ENCODE measurements at places on chromosomes 2 and 18.
A peak's percentile ranks its signal among the peaks of the same experiment; 100 is the strongest.

DNA sequence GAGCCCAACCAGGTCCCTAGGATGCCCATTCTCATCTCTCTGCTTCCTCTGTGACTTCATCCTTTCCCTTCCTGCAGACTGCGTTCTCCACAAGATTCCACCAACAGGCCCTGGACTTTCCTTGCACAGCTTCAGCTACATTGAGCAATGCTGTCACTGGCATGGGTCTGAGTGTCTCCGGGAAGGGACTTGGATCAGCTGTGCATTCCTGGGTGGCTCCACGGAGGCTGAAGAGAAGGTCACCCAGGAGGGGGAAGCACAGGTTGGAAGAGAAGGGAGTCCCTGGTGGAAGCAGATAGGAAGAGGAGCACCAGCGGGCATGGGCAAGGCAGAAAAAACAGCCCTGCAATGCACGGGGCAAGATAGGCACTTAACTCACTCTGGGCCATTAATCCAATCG lies 140.5 kb downstream of the UXS1 start:
- no peak for DNase-seq

DNA sequence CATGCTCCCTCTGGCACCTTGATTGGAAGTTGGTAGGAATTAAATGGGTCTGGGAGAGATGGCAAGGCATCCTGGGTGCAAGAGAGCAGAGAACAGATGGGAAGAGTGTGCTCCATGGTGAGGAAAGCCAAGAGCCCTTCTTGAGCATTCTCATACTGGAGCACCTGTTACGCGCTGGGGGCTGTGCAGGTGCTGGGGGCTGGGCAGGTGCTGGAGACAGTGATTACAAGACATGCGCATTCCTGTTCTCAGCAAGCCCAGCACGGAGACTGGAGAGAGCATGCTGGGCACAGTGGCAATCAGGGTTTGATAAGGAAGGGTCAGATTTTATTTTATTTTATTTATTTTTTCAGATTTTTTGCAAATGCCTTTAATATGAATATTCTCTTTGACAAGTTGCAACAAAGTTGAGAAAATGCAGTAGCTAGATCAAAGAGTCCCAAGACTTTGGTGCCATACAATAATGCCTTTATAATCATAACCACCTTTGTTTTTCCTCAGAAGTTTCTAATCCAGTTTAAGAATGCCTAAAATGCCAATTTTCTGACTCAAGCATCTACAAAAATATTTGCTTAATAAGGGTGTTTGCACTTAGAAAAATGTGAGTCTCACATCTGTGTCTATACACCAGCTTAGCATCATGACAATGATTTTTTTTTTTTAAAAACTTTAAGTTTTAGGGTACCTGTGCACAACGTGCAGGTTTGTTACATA lies 193.3 kb downstream of the RNF152 start:
- no peak for DNase-seq

GRCh38 chr2:28247290-28247689 lies 145.4 kb upstream of the FOSL2 start:
- no peak for DNase-seq

DNA sequence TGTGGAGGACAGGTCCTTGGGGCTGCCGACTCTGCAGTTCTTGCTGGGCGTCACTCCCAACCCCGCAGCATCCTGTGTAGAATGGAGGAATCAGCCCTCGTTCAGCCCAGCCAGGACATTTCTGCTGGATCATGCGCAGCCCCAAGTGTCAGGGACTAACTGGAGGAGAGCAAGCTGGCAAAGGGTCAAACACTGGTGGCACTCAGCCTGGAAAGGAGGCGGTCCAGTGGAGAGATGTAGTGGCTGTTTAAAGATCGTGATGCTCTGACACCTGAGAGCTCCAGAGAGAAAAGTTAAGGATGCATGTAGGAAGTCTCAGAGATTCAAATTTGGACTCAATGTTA lies 63.6 kb upstream of the SH3RF3 start:
- DNase-seq, result no peak

DNA sequence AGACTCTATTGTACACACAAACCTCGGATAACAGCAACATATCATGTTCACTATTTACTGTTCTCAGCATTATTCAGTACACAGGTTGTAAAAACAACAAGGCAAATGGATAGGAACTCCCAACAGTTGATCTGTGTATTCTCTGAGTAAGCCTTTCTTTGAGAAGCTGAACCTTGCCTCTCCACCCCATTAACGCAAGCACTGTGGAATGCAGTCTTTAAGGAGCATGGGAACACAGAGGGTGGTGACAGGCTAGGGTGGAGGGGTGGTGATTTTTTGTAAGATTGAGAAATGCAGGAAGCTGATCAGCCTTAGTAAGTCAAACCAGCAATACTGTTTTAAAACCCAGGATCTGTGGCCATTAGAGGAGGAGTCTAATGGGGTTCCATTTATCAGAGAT lies 19.6 kb upstream of the SERPINB11 start:
- DNase-seq, result no peak

DNA sequence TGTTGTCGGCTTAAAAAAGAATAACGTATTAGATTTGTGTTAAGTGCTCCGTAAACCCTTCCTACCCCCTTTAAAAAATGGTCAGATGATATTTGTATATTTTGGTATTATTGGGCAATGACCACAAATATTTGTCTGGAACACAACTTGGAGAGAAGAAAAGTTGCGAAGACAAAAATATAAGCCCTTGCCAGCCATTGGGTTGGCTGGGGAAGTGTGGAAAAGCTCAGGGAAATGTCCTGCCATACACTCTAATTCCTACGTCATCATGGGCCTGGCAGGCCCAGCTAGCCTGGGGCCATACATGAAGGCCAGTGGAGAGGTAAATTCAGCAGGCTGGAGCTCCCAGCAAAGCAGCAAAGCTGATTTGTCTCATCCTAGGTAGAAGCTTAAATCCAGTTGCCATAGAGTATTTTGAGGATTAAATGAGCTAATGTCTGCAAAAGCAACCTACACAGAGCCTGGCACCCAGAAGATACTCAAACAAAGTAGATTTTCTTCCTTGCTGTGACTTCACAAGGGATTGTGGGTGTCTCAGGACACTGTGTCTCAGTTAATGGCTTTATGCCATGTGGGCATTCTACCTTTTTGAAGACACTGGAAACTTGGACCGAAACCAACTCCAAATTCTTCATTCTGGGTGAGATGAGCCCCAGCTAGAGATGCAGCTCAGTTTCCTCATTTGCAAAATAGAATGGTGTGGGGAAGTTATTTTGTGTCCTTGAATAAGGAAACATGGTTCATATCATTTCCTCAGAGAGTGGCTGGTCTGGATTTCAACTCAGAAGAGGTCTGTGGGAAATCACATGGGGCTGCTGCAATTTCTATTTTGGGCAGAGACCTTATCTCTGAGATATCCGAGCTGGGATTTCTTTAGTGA lies 87.9 kb upstream of the MAP4K3 start:
- DNase-seq, result no peak

- no peak for DNase-seq
These were observed 26.7 kb downstream of the PTPN2 start for GRCh38 chr18:12857215-12857905.

DNA sequence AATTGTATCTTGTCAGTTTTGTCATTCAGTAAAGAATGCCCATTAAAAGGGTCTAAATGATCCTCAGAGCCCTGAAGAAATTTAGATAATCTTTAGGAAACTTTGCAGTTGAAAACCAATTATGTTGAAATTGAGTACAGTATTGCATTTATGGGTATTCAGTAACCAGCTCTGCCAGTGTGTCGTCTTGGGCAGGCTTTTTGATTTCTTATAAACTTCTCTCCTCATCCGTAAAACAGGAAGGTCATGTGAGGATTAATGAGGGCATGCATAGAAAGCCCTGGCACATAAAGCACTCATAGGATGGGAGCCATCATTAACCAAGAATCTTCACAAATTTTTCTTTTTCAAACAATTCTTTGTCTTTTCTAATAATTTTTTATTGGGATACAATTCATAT lies 14.8 kb downstream of the PNO1 start:
- no peak for DNase-seq

DNA sequence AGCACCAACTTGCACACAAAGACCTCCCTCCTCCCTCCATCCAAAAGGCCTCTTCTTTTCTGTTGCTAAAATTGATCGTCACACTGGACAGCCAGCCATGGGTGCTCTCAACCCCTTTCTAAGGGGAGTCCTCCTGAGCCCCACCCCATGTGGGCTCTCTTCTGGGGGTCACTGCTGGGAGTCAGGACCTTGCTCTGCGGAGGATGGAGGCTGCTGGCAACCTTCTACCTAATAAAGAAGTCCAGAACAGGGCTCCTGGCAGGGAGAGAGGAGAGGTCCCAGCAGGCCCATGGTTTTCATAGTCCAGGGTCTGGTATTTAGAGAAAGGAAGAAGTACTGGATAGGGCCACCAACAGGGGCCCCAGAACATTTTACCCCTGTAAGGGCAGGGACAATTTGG lies 67.6 kb upstream of the OTOS start:
- DNase-seq, result no peak

GRCh38 chr2:200477667-200478131 lies 32.2 kb downstream of the KCTD18 start:
- DNase-seq, result no peak

GRCh38 chr18:1452821-1453220 lies 548.1 kb downstream of the ADCYAP1 start:
- no peak for DNase-seq

DNA sequence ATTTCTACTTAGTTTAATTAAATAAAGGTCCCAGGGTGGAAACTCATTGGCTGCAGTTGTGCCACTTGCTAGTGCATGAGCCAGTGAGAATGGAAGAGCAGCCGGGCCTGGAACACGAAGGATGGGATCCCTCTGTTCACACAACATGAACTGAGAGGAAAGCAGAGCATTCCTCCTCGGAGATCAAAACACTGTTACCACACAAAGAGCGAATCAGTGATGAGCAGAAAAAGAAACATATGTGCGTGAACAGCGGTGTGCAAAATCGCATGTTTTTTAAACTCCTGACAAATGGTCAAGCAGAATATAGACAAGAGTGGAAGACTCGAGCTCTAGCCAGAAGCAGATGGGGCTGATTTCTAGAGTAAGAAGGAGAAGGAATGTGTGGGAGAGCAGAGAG lies 28.4 kb upstream of the ANKRD44 start:
- DNase-seq, result no peak

DNA sequence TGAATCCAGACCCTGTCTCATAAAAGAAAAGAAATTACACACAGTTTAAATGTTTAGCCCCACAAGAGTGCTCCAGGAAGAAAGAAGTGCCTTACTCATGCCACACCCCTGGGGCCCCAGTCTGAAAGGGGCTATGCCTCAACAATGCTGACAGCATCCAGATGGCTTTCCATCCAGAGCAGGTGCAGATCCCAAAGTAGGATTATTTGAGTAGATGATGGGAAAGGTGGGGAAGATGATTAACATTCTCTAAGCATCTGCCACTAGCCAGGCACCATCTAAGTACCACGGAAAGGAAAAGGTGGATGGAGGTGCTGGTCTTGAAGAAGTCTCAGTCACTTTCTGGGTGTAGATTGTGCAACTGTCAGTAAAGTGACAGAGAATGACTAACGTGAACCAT lies 16.3 kb downstream of the DPYSL5 start:
- no peak for DNase-seq

DNA sequence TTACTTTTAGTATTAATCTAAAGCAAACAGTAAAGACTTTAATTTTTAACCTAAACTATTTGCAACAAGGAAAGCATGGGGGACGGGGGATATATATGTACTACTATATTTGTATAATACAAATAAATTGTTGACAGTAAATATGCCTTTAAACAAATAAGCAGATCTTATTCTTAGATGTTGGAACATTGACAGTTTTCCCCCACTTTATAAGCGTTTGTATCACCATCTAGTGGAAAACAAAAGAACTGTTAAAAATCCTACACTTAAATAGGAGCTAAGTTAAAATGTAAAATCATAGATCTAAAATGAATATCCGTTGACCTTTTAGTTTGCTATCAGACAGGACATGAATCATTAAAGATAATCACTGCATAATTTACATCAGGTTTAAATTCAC lies 50.0 kb downstream of the RBBP8 start:
- peak; percentile 3 for DNase-seq

GRCh38 chr2:241216211-241216761 lies 27.8 kb downstream of the ANO7 start:
- no peak for DNase-seq

- DNase-seq, result no peak
These were observed 137.7 kb downstream of the CCBE1 start for GRCh38 chr18:59559528-59559927.

DNA sequence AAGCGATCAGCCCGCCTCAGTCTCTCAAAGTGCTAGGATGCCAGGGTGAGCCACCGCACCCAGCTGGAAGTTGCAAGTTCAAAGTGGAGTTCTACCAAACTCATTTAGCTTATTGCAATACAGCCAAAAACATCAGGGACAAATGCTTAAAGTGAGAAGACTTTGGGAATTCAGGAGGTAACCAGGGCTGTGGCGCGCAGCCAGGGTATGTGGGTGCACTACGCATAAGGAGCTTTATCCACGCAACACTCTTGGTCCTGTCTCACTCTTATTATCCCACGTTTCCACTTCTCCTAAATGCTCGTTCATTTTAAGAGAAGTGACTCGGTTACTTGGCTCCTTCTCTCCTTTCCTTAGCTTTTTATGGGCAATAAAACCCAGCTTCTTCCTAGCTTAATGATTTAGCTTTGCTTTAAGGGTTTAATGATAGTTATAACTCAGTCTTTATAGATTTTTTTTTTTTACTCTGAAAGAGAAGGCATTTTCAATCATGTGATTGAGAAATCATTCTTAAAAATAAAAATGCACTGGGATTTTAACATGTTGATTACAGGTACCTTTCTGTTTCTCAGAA lies 199.8 kb downstream of the KCNE4 start:
- DNase-seq, result no peak

- no peak for DNase-seq
These were observed 55.7 kb upstream of the ITM2C start for GRCh38 chr2:230809015-230809414.

DNA sequence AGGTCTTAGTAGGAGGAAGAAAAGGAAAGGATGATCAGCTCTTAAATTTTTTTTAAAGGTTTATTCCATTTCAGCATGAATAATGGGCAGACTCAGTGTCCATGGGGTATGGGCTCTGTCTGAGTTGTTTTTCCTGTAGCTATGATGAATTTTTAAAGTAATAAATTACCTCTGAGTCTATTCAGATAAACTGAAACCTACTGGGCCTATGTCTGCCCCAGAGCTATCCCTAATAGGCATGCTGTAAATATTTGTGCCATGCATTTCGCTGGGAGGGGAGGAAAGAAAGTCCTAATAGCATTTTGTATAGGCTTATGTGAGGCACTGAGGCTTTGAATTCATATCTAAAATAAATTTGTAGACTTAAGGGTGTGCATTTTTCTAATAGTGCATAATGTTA lies 210.4 kb upstream of the BOD1L2 start:
- no peak for DNase-seq

GRCh38 chr18:35267809-35268208 lies 22.2 kb downstream of the ZSCAN30 start:
- DNase-seq, result no peak

- no peak for DNase-seq
These were observed 17.8 kb downstream of the CEP68 start for GRCh38 chr2:65073879-65074565.

DNA sequence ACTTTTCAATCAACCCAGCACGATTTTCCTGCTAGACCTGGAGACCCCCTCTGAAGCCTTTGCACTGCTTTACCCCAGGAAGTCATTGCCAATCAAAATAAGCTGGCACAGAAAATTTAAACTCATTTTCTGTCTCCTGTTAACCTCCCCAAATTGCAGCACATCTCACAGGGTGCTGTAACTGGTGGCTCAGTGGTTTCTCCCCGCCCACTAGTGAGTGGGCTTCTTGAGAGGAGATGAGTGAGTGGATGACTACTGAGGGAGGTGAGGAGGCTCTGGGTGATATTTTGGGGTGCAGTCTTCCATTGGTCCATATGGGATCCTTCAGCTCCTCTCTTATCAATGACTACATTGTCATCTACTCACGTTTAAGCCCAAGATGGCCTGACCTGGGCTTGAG lies 239.8 kb upstream of the HS6ST1 start:
- no peak for DNase-seq

- DNase-seq, result no peak
These were observed 37.8 kb downstream of the GATA6 start for GRCh38 chr18:22207021-22207758.
